ENCODE measurements at places on chromosomes 12 and 14. TPM values are rescaled to one million over a fixed set of nuclear protein-coding genes. Genes with fewer than 3 reads are reported as not detected.
A peak's percentile ranks its signal among the peaks of the same experiment; 100 is the strongest.

DNA sequence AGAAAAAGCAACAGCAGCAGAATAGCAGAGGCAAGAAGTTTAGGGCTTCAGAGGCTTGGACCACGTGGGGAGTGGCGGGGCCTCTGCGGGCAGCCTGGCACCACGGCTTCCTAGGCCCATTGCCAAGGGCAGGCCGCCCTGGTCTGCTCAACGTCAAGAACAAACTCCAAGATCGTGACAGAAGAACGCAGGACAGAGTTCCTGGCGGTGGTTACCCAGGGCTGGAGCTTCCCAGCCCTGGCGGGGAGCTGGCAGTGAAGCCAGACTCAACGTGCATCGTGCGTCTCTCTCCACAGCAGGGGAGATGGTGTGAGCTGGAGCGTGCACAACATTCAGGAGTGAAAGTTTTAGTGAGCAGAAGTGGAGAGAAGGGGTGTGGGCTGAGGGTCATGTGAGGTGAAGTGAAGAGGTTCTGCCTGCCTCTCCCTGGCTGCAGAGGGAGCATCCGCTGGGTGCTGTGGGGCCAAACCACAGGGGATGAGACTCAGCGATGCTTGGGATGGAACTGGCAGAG lies 13.9 kb upstream of the CACNA2D4 start:
- no peak for DNase-seq

The POLE2 gene
- 51.0 TPM for total RNA-seq

The KSR2 gene
- 0.04 TPM for total RNA-seq

GRCh38 chr14:93245764-93246420 lies 38.8 kb downstream of the UBR7 start:
- DNase-seq, result no peak

DNA sequence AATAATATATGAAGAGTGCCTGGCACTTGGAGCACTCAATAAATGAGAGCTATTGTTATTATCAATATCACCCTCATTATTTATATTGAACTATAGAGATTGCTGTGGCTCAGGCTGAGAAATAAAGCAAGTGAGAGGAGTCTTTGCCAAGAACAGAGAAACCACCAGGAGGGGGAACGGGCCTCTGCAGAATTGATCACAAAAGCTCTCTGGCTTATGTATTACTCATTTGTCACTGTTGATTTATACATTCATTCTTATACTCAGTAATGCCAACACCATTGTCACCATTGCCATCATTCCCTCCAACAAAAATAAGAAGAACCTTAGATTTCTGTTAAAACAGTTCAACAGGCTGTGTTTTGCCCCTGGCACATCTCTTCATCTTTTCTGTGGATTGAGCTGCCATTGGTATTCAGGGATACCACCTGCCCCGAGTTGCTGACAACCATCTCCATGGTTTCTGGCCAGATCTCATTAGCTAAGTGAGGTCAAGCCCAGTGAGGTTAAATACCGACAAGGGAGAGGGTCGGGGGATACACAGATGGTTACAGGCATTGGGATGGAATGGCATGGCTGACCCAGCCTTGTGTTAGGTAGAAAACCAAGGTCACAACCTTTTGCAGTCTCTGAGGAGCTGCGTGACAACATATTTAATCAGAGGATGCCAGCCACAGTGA lies 21.8 kb upstream of the PCNX1 start:
- peak; percentile 36 for DNase-seq

DNA sequence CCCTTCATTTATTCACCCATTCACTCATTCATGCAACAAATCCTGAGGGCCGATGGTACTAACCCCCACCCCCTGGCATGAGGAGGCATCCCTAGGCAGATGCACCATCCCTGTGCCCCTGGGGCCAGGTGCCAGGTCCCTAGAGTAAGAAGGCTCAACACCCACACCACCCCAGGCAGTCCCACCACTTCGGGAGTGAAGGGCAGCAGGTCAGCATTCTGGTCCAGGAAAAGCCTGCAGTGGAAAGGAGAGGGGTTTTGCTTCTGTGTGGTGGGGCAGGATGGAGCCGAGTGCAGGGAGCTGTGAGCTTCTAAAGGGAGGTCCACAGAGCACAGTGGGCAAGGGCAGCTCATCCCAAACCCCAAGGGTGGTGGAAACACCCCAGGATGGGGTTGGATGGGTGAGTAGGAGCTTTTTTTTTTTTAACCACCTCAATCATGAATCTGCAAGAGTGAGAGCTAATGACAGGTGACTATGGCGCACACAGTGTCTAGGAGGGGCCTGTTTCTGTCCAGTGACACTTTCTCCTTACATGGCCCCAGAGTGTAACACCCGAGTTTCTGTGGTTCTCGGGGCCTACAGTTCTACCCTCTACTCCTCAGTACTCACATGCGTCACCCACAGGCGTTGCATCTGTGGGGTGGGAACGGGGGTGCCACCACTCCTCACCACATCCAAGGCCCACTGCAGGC lies 414.3 kb downstream of the TMEM121 start:
- DNase-seq, result no peak

DNA sequence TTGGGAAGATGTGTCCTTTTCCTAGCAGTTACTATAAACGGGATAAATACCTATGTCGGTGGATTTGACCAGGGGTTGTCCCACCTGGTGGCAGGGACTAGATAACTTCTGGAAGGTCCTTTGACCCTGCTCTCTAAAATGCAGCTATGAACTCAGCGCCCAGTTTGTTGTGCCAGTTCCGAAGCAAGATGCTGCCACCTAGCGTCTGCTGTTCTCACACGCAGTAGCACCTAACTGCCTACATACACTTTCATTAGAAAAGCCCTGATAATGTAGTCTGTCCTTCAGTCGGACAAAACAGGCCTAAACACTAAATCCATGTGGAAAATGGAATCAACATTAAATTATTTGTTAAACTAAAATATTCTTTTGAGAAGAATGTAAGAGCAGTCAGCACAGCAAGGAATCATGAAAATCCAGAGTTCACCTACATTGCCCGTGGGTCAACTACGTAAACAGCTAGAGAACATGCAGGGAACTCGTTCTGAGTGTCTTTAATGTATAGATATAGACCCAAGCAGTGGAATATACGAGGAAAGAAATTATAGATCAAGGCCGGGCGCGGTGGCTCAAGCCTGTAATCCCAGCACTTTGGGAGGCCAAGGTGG lies 51.1 kb upstream of the CRACR2A start:
- DNase-seq, result peak; percentile 87

The CLEC4C gene
- total RNA-seq, result not detected

The NKX2-1 gene
- not detected for total RNA-seq

DNA sequence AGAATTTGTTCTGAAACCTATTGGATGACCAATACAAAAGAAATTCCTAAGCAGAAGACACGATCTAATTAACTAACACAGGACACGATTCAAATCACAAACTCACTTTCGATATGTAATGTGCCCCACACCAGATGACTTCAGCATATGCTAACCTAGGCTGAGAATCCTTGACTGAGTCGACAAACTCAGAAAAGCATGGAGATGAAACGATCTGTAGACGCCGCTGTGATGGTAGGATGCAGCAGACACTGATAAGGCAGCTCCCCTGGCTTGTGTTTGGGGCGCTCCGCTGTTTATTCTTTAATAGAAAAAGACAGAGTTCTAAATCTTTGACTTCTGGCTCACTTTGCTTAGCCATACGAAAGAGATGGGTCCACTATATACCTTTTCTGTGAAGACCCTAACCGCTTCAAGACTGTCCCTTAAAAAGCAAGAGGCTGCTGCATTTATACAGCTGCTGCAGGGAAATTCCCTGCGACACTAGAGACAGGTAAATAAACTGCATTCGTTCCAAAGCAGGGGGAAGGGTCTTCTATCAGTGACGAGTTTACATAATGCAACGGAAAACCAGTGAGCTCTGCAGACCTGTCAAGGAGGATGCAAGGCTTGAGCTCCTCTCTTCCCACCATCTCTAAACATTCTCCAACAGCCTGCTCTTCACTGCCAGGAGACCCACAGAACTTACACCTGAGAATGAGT lies 929 bp downstream of the CHD8 start:
- peak; percentile 65 for DNase-seq

The NEUROD4 gene
- not detected for total RNA-seq

DNA sequence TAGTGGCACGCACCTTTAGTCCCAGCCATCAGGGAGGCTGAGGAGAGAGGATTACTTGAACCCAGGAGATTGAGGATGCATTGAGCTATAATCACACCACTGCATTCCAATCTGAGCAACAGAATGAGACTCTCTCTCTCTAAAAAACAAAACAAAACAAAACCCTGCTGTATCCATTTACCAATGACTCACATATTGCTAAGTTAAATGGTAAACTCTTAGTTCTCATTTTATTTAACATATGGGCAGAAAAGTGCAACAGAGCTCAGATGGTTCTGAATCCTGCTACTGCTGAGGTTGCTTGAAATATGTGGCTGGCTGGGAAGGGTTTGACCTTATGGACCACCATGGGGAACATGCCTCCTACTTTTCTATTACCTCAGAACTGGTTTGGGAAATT lies 33.7 kb upstream of the CCNT1 start:
- DNase-seq, result no peak

DNA sequence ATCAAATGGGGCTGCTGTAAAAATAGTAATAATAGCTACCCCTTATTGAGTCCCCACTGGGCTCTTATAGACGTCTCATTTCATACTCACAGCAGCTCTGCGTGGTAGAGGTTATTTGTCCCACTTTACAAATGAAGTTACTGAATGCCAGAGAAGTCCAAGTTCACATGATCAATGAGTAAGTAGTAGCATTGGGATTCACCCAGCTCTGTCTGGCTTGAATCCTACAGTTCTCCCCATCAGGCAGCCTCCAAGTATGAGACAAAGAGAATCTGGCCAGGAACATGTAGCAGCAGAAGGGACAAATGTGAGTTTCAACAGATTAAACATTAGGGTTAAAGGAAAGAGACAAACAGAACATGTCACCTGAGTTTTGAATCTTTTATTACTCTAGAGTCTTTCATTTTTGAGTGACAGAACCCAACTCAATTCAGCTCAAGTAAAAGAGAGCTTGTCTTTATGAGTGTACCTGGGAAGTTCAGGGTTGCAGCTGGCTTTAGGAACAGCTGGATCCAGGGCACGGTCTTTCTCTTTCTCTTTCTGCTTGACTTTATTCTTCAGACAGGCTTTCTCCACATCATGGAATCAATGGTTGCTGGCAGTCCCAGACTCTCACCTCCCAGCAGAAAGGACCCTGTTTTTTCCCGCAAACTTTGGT lies 64.1 kb upstream of the JDP2 start:
- no peak for DNase-seq

The CD69 gene
- 0.22 TPM for total RNA-seq

- DNase-seq, result no peak
These were observed 7.6 kb upstream of the USP15 start for GRCh38 chr12:62252576-62252975.

The BEGAIN gene
- total RNA-seq, result not detected

GRCh38 chr14:59310633-59311032 lies 122.2 kb downstream of the DAAM1 start:
- no peak for DNase-seq

- no peak for DNase-seq
These were observed 141.5 kb upstream of the ARID2 start for GRCh38 chr12:45587877-45588533.

GRCh38 chr12:92130999-92131398 lies 14.6 kb downstream of the BTG1 start:
- DNase-seq, result no peak

The DERA gene
- 9.7 TPM for total RNA-seq

- DNase-seq, result peak; percentile 61
These were observed 146.4 kb upstream of the AMIGO2 start for GRCh38 chr12:47226199-47226598.

DNA sequence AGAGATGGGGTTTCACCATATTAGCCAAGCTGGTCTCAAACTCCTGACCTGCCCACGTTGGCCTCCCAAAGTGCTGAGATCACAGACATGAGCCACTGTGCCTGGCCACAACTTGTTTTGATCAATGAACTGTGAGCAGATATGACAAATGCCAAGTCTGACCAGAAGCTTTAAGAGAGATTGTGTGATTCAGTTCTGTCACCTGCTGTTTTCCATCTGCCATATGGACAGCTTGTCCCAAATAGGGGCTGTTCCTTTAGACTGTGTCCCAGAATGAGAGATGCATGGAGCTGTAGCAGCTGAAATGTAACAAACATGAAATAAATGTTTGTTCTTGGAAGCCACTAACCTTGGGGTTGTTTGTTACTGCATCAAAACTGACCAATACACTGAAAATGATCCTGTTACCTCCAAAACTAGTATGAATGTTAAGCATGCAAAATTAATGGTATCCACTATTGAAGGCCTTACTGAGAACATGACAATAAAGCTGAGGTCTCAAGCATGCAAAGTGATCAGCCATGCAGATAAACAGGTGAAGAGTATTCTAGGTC lies 65.9 kb upstream of the MED13L start:
- no peak for DNase-seq

- no peak for DNase-seq
These were observed 31.2 kb upstream of the VASH1 start for GRCh38 chr14:76729953-76730505.

DNA sequence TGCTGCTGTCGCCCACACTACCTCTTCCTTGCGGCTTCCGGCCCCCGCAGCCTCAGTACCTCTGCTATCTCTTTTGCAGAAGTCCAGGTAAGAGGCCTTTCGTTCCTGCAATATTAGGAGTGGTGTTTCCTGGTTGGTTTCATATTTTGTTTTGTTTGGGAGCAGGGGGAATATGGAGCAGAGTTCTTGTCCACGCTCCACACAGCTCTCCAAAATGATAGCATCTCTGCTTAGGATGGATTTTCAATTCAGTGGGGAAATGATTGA lies 768 bp downstream of the OXA1L start:
- DNase-seq, result peak; percentile 83

GRCh38 chr12:109880043-109880931 lies at the start of gene GLTP:
Gene GLTP (minus strand): TSS chr12:109880541. CDS start chr12:109880374, 167 bp downstream.
- DNase-seq, result peak; percentile 95

The CCDC177 gene
- not detected for total RNA-seq

GRCh38 chr12:12804011-12804410 lies 9.1 kb upstream of the DDX47 start:
- no peak for DNase-seq

DNA sequence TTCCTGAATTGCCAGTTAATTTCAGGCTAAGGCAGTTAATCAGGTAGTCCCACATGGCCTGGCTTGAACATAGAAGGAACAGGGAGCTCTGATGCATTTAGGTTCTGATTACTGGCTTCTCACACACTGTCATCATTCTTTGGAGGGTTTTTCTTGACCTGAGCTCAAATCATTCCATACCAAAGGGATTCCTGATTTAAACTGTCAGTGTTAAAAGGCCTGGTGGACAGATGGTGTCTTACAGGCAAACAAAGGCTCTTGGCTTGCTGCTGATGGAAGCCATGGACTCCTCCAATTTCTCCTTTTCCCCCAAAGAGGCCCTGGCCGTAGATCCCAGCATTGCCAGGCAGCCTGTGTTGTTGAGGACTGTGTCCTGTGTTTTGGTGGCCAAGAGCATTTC lies 30.2 kb downstream of the CACNA1C start:
- no peak for DNase-seq

DNA sequence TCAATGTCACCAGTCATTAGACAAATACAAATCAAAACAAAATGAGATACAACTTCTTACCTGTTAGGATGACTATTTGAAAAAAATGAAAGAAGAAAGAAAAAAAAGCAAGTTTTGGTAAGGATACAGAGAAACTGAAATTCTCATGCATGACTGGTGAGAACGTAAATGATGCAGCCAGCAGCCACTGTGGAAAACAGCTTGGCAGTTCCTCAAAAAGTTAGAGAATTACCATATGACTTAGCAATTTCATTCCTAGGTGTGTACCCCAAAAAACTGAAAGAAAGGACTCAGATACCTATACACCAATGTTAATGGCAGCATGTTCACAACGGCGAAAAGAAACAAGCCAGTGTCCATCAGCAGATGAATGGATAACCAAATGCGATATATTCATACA lies 26.6 kb downstream of the NINJ2 start:
- no peak for DNase-seq

The KTN1 gene
- total RNA-seq, result 150 TPM

Data from Karpas-422 (cell line).